ENCODE measurements at places on chromosomes 3 and 15.

DNA sequence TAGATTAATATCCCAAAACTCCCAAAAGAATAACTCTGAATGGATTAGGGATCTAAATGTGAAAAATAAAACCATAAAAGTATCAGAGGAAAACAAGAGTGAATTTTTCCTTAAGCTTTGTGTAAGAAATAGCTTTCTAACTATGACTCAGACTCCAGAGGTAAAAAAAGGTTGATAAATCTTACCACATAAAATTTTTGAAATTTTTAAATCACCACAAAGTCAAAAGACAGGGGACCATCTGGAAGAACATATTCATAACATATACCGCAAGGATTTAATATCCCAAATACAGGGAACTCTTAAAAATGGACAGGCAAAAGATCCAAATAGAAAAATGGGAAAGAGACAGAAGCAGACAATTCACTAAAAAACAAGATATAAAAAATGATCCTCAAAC lies 145.0 kb downstream of the ARNT2 start:
- DNase-seq = no peak

- DNase-seq = no peak
Measured at GRCh38 chr3:17232442-17232841, 347.7 kb downstream of the PLCL2 start.

DNA sequence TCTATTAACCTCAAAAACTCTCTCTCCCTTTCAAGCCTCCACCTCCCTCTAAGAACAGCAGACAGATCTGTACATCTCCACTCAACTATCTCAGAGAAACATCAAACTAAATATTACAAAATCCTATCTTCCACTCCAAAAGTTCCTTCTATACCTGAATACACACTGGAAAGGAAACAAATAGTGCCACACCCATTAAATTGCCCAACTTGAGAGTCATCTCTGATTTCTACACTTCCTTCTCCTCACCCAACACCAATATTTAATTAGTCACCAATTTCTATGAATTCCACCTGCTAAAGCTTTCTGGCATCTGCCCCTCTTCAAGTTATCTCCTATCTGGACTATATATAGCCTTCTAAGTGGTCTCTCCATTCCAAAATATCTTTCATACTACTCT lies 65.8 kb downstream of the PEAK1 start:
- no peak for DNase-seq

GRCh38 chr15:44712346-44713005 lies 1.2 kb downstream of the B2M start:
- peak; percentile 53 for DNase-seq

DNA sequence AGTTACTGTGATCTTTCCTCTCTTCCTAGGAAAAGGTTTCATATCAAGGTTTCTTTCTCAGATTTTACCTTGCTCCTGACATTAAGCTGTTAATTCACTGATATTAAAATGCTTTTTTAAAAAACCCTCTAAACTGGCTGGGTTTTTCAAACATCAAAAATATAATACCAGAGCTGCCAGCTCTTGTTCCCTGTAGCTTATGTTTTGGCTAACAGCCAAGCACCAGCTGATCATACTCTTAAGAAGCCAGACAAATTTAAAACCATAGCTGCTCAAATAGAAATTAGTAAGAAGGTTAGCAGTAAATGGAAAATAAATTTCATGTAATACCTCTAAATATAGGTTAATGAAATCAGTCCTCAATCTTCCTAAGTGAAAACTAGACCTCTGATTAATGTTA lies 657.5 kb downstream of the GRM7 start:
- no peak for DNase-seq

- no peak for DNase-seq
Measured at GRCh38 chr15:84638103-84638502, 16.0 kb downstream of the WDR73 start.

GRCh38 chr3:33716227-33716626 lies 1.8 kb downstream of the CLASP2 start:
- no peak for DNase-seq

DNA sequence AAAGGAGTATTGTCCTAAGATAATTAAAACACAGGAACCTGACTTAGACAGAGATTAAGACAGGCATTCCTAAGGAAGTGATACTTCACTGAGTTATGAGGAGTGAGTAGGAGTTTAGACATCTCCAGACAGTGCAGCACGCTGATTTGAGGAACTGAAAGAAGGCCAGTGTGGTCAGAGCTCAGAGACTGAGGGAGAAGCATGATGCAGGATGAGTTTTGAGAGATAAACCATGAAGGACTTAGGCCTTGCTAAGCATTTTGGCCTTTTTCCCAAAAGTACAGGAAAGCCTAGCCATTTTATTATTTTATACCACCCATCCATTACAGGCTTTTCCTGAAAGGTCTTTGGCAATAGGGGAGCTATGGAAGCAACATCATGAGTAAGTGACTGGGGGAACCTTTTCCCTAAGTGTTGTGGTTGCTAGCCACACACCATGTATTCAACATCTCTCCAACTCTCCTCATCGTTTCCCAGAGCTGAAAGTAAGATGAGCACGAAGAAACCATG lies 375.6 kb upstream of the TPRG1 start:
- DNase-seq = no peak

GRCh38 chr3:90062016-90062415 lies 954.6 kb downstream of the EPHA3 start:
- no peak for DNase-seq

DNA sequence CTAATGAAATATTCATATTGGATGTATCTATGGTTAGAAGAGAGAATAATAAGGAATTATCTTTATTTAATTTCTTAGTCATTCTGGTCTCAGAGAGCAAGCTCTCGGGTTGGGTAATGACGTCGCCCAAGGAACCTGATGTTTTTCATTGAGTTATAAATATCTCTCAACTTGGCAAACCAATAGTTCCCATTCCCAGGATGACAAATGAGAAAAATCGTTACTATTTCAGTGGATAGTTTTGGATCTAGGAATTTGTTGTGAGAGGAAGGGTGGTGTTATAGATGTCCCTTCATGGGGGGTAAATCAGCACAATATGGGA lies 162.9 kb upstream of the NR2E3 start:
- no peak for DNase-seq

GRCh38 chr15:84082739-84083138 lies 152.8 kb upstream of the GOLGA6L4 start:
- no peak for DNase-seq

- no peak for DNase-seq
Measured at GRCh38 chr15:85956532-85957275, 123.0 kb upstream of the AGBL1 start.

DNA sequence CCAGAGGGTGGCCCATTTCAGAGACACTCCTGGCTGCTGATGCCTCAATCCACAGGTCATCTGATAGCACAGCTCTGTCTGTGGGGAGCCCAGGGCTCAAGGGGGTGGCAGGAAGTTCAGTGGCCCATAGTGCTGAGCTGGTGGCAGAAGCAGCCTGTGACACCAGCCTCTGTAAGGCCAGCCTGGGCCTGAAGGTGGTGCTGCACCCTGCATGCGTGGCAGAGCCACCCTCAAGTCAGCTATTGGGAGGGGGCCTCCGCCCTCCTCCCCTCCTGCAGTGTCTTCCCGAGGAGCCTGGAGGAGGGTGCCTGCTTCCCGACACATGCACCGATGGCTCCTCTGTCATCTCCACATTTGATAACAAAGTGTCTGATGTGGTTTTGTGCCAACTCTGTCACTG lies 3.0 kb downstream of the PLA1A start:
- DNase-seq = no peak

- DNase-seq = no peak
Measured at GRCh38 chr3:179682426-179683080, 29.7 kb downstream of the USP13 start.

- DNase-seq = no peak
Measured at GRCh38 chr3:116445311-116445841, at the start of gene LSAMP. Gene LSAMP (minus strand): TSS chr3:116445487.

- no peak for DNase-seq
Measured at GRCh38 chr3:127524296-127524896, 66.1 kb downstream of the TPRA1 start.

GRCh38 chr3:40877631-40878463 lies 321.5 kb upstream of the CTNNB1 start:
- DNase-seq = peak; percentile 19

- DNase-seq = no peak
Measured at GRCh38 chr15:28892789-28893610, 7.2 kb downstream of the APBA2 start.

GRCh38 chr3:3170998-3171397 lies 8.5 kb downstream of the CRBN start:
- DNase-seq = no peak

DNA sequence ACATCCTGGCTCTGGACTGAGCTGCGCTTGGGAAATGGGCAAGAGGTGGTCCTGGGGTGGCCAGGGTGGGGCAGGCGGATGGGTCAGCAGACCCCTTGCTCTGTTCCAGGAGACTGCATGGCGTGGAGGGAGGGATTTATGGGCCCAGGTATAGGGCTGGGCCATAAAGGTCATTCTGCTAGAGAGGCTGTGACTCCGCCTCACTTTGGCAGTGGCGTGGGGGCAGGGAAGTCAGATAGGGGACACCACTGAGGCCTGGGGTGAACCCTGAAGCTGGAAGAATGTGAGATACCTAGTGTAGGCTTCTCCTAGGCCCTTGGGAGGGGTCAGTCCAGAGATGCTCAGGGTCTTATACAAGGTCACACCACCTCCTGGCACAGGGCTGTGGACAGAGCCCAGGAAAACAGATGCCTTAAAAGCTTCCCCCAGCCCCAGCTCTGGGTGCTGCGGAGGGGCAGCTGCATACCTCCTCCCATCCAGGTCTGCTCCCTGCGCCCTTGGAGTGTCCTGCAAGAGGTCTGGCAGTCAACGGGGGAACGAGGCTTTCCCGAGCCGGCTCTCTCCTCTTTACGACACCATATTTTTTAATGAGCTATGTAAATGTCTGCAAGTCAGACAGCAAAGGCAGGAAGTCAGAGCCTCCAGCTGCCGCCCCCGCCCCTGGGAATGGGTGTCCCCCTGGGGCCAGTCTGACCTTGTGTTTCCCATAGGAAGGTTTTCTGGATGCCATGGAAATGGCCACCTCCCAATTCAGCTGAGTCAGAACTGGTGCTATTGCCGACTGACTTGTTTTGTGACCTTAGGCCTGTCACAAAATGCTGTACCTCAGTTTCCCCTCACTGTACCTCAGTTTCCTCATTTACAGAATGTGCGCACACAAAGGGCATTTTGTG lies 26.3 kb downstream of the LINGO1 start:
- peak; percentile 50 for DNase-seq

- no peak for DNase-seq
Measured at GRCh38 chr3:97076673-97077072, 262.3 kb downstream of the EPHA6 start.

DNA sequence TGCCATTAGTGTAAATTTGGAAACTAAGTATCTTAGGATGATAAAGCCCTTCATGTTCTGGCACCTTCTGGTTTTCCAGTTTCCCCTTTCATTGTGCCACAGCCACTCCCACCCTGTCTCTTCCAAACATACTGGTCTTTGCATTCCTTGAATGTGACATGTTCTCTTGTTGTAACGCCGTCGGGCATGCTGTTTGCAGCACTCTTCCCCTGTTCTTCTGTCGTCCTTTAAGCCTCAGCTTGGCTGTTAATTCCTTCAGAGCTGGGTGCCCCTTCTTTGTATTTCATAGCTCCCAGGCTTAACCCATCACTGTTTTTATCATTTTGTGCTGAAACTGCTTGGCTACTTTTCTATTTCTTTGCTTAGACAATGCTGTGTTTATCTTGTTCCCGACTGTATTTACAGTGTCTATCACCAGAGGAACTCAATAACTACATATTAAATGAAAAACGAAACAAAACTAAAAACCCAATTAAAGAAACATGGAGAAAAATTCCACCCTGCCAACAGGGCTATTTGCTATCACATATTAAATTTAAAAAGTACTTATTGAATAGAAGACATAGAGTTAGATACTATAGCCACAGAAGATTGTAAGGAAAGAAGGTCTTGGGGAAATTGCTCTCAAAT lies 95.4 kb upstream of the KCNAB1 start:
- DNase-seq = no peak

GRCh38 chr3:113263778-113264177 lies 52.4 kb downstream of the BOC start:
- no peak for DNase-seq

DNA sequence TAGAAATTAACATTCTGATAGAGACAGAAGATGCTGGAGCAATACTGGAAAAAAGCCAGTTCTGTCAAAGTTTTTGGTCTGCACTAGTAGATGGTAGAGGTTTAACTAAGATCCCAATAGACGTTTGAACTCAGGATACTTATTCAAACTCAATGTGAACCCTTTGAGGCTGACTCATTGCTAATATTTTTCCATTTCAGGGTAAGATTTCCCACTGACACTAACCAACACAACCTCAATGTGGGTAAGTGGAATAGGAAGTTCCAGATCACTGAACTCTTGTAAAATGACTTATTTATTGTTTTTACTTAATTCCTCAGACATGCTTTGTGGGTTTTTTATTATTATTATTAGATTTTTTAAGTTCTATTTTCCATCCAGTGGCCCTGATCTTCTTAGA lies 1024.8 kb downstream of the EPHA3 start:
- DNase-seq = no peak

GRCh38 chr15:64634576-64635498 lies 140.6 kb downstream of the RBPMS2 start:
- DNase-seq = peak; percentile 56

GRCh38 chr3:13138833-13139145 lies 65.6 kb upstream of the IQSEC1 start:
- no peak for DNase-seq

GRCh38 chr15:81373775-81374395 lies at the start of gene TMC3:
Gene TMC3 (minus strand): TSS chr15:81374213. CDS start chr15:81374077, 136 bp downstream.
- peak; percentile 20 for DNase-seq

- DNase-seq = no peak
Measured at GRCh38 chr15:48282216-48282615, 49.0 kb upstream of the DUT start.

- peak; percentile 21 for DNase-seq
Measured at GRCh38 chr3:77254967-77255831, 215.3 kb downstream of the ROBO2 start.

GRCh38 chr3:194287374-194287773 lies 63.8 kb downstream of the CPN2 start:
- DNase-seq = no peak

- DNase-seq = no peak
Measured at GRCh38 chr15:55552926-55553325, 35.2 kb downstream of the PYGO1 start.

- no peak for DNase-seq
Measured at GRCh38 chr15:29860872-29861271, 38.6 kb upstream of the TJP1 start.

DNA sequence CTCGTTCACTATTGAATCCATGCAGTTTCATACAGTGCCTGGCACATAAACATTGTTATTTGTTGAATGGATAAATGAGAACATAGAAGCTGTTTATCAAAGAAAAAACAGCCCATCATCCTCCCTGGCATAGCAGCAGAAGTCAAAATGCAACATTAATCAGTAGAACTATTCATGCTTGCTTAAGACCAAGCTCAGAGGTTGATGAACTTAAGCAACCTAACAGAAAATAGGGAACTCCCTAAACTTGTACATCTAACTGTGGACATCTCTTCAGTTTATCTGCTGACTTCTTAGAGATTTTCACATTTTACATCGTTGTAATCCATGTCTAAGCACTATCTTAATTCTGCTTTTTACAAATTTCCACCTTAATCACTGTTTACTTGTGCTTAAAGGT lies 29.2 kb downstream of the SENP8 start:
- no peak for DNase-seq

Data from right kidney (tissue), 9 donors.